Cerebellar nuclear complex (tissue), 1 donor: ENCODE measurements at places on chromosomes 4 and X.

GRCh38 chrX:53227224-53227765 lies 2.3 kb upstream of the KDM5C start:
- no peak for DNase-seq

DNA sequence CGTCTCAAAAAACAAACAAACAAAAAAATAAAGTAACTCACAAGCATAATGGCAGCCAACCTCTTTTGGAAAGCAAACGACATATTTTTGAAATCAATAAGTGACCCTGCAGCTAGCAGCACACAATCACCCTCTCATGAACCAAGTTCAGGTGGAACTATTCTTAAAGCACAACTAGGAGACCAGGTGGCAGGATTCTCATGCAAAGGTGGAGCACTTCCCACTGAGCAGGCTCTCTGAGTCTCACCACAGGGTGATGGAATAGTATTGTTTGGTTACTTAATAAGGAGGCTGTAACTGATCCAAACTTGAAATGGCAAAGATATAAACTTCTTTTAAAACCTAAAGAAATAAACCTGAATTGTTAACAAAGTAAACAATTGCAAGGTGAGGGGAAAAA lies 1293.1 kb downstream of the PCDH19 start:
- DNase-seq, result no peak

GRCh38 chrX:78708816-78709215 lies 38.7 kb upstream of the LPAR4 start:
- DNase-seq, result no peak

- DNase-seq, result no peak
These were observed 238.7 kb upstream of the KCNIP4 start for GRCh38 chr4:22187203-22187820.

DNA sequence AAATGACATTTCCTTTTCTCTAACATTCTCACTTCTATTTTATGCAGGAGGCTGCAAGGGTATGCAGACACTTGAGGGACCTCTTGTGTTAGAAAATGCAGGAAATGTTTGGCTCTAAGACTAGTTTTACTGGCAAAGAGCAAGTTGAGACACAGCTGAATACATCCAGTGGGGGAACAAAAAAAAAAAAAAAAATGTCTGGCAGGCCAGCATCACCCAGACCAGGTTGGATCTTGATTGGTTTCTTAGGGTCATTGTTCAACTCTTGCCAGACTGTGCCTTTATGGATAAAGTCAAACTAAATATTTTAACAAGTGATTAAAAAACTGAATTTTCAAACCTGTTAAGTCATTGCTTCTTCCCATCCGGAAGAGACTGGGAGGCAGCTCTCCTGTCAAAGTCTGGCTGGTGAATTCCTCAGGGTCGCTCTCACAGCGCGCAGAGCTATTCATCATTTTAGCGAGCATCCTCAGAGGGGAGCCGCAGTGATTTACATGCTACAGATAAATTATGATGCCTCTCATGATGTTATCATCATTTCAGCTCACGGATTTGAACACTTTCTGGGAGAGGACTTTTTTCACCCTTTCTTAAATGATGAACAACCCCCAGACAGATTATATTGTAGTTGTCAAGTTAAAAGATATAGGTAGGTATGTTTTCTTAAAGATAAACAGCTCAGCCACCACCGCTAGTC lies 23.6 kb upstream of the PACRGL start:
- DNase-seq, result no peak

- no peak for DNase-seq
These were observed 181.0 kb downstream of the SPANXN3 start for GRCh38 chrX:143336261-143336660.

DNA sequence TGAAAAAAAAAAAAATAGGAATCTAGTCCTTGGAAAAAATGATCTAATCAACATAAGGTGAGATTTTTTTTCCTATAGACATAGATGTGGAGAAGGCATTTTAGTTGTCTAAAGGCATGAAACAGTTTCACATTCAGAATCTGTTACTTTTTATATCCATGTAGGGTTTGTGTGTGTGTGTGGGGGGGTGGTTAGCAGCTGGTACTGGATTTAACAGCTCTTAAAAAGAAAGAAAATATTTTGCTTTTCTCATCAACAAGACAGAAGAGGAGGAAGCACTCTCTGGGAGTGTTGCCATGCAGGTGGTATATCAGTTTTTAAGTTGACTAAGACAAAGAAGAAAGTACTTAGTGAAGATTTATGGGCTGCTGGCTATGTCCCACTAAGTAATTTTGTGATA lies 122.3 kb downstream of the VCX3B start:
- DNase-seq, result no peak

GRCh38 chr4:15918484-15919129 lies 19.9 kb downstream of the FGFBP1 start:
- no peak for DNase-seq

DNA sequence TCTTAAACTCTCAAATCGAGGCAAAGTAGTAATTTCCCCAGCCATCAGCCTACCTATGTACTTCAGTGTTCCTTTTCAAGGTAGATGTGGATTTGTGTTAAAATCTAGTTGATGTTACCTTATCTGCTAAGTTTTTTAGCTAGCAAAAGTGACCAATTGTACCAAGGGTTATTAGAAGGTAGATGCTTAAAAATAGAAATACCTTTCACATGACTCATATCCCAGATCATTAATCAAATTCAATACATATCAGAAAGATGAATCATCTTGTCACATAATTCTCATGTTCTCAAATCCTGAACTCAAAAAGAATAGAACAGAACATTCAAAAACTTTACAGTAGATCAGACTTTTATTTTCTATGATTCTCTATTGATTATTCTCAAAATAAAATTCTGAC lies 3.5 kb downstream of the ENAM start:
- DNase-seq, result no peak

DNA sequence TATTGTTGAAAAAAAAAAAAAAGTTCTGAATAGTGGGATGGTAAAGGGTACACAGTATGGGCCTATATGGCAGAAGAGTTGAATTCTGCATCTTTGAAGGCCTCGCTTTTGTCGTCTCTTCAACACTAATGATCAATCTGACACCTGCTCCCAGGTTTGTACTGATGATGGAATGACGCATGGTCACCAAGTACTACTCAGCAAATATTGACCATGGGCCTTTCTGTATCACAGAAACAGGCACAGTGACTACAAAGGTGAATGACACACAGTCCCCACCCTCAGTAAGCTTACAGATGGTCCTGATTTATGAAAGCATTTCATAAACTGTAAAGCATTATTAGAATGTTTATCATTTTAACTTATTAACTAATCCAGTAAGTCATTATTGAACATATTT lies 152.6 kb downstream of the LDB2 start:
- no peak for DNase-seq

DNA sequence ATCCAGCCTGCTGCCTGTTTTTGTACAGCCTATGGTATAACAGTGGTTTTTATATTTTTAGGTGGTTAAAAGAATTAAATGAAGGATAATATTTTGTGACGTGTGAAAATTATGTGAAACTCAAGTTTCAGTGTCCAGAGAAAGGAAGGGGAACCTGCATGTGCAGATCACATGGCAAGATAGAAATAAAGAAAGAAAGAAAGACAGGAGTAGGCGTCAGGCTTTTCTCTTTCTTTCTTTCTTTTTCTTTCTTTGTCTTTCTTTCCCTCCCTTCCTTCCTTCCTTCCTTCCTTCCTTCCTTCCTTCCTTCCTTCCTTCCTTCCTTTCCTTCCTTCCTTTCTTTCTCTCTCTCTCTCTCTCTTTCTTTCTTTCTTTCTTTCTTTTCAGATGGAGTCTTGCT lies 42.0 kb upstream of the HUWE1 start:
- DNase-seq, result no peak
